NCI-H1436 treated with DMSO at 0.1 percent for 48 hours (cell line): ENCODE measurements at places on chromosomes 6 and 20.
A peak's percentile ranks its signal among the peaks of the same experiment; 100 is the strongest.

- no peak for DNase-seq
Measured at GRCh38 chr20:40370800-40371199, 318.2 kb downstream of the MAFB start.

DNA sequence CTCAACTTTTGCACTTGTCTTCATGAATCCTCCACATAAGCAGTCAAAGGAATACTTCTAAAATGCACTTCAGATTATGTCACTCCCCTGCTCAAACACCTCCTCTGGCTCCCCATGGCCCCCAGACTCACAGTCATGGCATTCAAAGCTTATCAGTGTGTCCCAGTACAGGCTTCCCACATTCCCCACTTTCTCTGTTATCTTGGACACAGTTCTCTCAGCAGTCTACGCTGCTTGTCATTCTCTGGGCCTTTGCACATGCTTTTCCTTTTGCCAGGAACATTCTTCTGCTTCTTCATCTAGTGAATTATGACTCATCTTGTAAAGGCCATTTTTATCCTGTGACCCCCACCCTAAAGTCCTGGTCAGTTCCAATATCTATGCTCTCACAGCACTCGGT is 31.8 kb downstream of the SLC13A3 start:
- no peak for DNase-seq

DNA sequence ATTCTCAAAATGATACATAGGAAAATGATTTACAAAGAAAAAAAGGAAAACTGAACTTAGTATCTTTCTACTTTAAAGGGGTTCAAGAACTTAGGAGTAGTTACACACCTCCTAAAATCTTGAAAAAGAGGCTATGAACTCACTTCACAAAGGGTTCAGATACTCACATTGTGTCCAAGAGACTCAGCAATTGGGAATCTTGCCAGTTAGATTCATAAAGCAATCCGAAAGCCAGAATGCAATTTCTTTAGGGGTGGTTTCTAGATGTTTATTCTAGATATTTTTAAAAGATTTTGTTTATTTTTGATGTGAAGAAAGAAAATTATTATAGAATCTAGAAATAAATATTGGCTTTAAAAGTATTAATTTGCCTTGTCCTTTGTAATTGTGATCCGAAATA is 1.7 kb upstream of the MYB start:
- no peak for DNase-seq

- DNase-seq: no peak
Measured at GRCh38 chr6:75368151-75368779, 83.7 kb upstream of the TMEM30A start.

DNA sequence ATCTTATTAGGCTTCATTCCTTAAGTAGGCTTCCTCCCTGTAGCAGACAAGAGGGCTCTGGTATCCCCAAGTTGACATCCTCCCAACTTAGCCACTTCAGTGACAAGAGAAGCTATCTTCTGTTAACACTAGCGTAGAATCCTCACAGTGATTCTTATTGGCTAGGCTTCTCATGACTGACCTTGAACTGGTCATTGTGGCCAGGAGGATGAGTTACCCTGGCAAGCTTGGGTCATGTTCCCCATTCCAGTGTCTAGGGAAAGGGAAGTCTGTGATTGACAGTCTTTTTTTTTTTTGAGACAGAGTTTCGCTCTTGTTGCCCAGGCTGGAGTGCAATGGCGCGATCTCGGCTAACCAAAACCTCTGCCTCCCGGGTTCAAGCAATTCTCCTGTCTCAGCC is 7.1 kb downstream of the CDKAL1 start:
- no peak for DNase-seq

DNA sequence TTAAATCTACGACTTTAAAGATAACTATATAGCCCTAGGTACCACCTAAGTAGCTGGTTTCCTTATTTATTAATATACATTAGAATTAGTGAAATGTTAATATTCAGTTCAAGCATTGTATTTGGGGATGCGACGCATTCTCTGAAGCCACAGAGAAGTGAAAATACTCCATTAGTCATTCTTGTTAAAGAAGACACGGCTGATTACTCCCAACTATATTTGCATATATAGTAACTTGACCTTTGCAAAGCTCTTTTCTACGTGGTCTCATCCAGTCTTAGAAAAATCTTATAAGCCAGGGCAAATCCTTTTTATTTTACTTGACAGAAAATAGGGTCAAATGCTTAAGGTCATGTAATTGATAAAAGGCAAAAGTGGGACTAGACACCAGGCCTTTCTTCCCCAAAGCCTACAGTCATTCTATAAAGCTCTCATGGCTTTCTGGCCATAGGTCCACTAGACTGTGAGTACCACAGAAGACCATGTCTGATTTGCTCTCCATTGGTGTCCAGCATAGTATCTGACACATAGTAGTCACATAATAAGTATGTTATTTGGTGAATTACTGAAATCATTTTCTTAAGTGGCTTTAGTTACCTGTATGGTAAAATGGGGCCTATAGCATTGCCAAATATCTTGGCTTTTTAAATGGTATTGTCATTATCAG is 11.3 kb downstream of the ZHX3 start:
- DNase-seq: no peak

DNA sequence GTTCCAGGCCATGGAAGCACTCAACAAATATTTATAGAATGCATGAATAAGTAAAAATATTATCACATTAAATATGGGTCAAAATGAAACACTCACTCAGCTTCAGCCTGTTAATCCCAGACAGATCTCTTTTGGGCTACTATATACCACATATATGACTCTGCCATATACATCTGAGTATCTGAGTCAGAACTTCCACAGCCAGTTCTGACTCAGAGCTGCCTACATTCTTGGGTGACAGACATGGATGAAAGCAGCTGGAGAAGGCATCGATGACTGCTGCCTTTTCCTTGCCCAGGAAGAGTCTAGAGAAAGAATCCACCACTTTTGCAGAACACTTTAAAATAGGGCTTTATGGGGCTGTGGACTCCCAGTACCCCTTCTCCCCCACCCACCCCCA is 11.5 kb upstream of the PDYN start:
- no peak for DNase-seq

- DNase-seq: no peak
Measured at GRCh38 chr20:25389858-25390537, 637 bp downstream of the ABHD12 start.

DNA sequence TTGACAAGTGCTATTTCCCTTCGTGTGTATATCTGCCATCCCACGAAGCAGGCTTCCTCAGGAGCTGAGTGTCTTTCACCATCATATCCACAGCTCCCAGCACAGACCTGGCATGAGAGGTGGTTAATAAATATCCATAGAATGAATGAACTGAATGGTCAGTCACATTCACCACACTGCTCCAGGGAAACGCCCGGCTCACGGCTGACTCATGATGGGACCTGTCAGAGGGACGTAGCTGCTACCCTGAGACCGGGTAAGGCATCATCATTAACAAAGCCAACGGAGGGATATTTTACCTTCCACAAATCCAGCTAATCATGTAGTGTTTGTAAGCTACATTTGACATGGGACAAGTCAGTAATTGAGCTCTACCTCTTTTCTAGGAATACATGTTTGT is 12.5 kb downstream of the AGPAT4 start:
- DNase-seq: no peak

- DNase-seq: no peak
Measured at GRCh38 chr6:80641591-80641990, 535.1 kb downstream of the BCKDHB start.

DNA sequence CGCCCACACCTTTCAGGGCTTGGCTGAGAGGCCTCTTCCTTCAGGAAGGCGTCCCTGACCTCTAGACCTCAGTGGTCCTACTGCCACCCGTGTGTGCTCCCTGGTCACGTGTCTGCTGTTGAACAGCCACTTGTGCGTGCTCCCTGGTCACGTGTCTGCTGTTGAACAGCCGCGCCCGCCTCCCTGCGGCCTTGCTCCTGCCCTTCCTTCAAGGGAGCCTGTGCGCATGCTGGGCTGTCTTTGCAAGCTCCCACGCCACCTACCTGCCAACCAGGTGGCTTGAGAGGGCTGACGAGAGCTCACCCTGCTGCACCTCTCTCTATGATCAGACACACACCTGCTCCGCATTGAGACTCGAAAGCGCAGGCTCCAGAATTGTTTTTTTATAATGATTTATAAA is 179.3 kb downstream of the BMP7 start:
- no peak for DNase-seq

DNA sequence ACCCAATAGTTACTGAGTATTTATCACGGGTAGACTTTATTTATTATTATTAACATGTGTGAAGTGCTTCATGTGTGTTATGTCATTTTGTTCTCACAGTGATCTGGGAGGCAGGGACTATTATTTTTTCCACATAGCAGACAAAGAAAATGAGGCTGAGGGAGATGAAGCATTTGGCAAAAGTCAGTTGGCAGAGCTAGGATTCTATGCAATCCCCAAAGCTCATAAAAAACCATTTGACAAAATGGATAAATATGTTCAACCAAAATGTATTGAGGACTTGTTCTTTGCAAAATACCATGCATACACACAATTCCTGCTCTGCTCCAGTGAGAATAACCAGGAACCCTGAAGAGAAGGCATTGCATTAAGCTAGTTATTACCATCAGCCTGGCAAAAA is 184.4 kb downstream of the HS3ST5 start:
- DNase-seq: no peak

- DNase-seq: no peak
Measured at GRCh38 chr20:16245879-16246278, 327.4 kb downstream of the KIF16B start.

DNA sequence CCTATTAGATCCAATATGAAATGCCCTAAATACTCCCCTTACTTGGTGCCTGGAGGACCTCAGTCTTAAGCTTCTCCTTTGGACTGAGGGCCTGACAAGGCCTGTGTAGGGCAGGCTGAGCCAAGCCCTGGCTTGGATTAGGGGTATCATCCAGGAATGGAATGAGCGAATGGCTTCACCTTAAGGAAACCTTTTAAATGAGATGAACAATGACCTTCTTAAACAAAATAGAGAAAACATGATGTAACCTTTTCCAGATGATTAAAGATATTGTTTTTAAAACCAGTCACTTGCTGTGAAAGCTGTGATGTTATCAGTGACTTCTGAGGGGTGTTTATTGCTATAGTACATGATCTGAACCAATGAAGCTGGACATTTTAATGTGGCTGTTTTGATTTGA is 55.5 kb downstream of the TRAF3IP2 start:
- no peak for DNase-seq

GRCh38 chr6:148999501-148999900 is 252.7 kb downstream of the UST start:
- DNase-seq: no peak

- no peak for DNase-seq
Measured at GRCh38 chr6:120111001-120111400, 761.4 kb upstream of the MAN1A1 start.

DNA sequence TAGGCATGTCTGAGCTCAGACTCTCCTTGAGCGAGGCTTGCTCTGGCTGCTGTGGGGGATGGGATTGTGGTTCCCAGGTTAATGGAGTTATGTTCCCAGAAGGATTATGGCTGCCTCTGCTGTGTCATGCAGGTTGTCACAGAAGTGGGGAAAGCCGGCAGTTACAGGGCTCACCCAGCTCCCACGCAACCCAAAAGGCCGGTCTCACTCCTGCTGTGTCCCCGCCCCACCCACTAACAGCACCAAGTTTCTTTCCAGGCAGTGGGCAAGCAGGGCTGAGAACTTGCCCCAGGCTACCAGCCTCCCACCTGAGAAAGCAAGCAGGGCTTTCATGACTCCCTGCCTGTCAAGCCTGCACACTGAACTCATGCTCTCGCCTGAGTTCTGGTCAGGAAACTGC is 750.5 kb downstream of the FRK start:
- DNase-seq: no peak

GRCh38 chr20:64247970-64248841 is 7.3 kb upstream of the PCMTD2 start:
- no peak for DNase-seq

GRCh38 chr20:58546756-58547622 is 31.8 kb upstream of the APCDD1L start:
- peak; percentile 2 for DNase-seq

DNA sequence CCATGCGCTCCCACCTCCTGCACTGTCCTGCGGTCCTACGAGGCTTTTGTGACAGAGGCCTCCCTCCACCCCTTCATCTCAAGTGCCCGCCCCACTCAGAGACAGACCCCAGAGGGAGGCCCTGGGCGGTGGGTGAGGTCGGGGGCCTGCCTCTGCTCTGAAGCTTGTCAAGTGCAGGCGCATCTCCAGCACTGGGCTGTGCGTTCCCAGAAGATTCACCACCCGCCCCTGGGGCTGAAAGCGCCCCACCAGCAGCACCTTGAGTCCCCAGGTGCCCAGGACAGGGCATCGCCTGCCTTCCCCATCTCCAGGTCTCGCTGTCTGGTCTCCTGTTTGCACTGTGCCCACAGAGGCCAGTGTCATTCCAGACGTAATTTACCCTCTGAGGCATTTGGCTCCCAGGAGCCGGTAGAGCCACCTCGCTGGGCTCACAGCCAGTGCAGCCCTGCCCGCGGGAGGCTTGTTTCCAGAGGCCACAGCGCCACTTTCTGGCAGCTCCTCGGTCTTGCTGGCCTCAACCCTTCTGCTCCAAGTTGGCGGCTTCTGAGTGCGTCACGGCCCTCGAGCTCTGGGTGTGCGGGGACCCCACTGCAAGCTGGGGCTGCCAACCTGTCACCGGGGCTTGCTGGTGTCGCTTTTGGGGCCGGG is 191.1 kb downstream of the TAF4 start:
- DNase-seq: no peak

- no peak for DNase-seq
Measured at GRCh38 chr6:39681674-39682121, 43.5 kb downstream of the KIF6 start.

DNA sequence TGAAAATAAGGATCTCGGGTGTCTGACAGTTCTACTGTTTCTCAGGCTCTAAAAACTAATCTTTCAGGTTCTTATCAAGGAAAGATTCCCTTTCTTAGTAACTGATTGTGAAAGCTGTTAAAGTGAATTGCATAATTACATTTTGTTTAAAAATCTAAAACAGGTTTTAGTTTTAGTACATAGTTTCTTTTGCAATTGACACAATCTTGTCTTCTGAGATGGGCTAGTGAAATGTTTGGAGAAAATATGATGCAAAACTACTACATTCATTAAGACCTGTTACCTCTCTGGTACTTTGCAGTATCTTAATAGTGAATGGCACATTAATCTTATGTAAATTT is 298.4 kb downstream of the UTRN start:
- no peak for DNase-seq

DNA sequence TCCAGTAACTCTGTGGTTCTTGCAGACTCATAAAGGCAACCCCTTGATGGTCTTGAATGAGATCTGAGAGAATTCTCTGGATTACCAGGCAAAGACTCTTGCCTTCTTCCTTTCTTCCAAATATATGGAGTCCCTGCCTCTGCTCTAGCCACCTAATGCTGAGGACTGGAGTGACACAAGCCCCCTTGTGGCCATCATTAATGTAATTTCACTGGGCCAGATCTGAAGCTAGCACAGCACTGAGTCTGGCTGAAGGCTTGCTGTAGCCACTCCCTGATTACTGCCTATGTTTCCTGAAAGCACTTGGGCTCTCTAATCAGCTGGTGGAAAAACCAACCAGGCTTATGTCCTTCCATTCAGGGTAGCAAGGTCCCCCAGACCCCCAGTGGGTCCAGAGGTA is 559.3 kb upstream of the IRAK1BP1 start:
- no peak for DNase-seq
